NB4 (cell line): ENCODE measurements at places on chromosomes 1 and 21.

GRCh38 chr21:46369520-46370235 is 45.7 kb downstream of the PCNT start:
- no peak for DNase-seq

GRCh38 chr1:32215629-32216480 is 6.3 kb downstream of the TMEM234 start:
- peak; percentile 68 for DNase-seq

- no peak for DNase-seq
These were observed 11.1 kb downstream of the RNU1-2 start for GRCh38 chr1:16906873-16907272.

- no peak for DNase-seq
These were observed 78.7 kb downstream of the FGGY start for GRCh38 chr1:59375321-59376220.

GRCh38 chr1:56094168-56094567 is 485.2 kb downstream of the PLPP3 start:
- DNase-seq = no peak

- no peak for DNase-seq
These were observed 12.3 kb upstream of the NCF2 start for GRCh38 chr1:183602510-183602909.

- DNase-seq = peak; percentile 73
These were observed 80.4 kb downstream of the RUNX1 start for GRCh38 chr21:34968414-34969333.

DNA sequence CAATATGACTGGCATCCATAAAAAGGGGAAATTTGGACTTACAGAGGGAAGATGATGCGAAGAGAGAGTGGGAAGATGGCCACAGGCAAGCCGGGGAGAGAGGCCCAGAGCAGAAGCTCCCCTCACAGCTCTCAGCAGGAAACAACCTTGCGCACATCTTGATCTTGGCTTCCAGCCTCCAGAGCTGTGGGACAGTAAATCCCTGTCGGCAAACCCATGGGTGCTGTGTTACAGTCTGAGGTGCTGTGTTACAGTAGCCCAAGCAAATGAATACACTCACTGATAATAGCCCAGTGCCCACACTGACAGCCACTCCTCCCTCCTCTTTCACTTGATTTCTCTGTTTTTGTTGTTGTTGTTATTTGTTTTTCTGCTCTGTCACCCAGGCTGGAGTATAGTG is 22.4 kb downstream of the CDCA8 start:
- DNase-seq = no peak

DNA sequence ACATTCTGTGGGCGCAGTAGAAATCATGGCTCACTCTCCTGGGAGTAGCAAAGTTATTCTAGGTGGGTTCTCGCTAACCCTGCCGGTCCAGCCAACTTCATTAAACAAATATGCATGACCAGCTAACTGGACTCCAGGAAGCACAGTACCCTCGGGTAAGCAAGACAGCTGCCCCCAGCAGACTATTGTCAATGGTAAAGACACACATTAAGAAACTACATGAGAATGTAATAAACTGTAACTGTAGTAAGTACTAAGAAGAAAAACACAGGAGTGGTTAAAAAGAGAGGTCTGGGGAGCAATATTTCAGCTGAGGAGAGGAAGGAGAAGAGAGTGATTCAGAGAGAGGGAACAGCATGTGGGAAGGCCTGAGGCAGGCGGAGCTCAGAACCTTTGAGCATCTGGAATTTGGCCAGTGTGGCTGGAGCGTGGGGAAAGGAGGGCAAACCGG is 7.4 kb downstream of the SLC2A5 start:
- DNase-seq = no peak

DNA sequence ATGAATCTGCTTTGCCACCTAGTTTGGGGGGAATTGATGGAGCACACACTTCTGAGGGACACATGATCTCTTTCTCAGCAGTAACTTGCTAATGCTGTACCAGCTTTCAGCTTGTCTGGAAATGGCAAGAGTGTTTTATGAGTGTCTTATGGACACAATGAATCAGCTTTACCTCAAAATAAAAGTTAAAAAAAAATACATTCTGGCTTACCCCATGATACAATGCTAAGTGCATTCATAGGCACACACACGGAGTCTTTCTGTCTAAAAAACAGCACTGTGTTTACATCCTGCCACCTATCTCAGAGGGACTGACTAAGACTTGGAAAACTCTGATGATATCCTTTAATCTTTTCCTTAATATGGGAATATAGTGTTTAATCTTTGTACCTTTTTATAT is 455.5 kb upstream of the ADAMTS5 start:
- no peak for DNase-seq

DNA sequence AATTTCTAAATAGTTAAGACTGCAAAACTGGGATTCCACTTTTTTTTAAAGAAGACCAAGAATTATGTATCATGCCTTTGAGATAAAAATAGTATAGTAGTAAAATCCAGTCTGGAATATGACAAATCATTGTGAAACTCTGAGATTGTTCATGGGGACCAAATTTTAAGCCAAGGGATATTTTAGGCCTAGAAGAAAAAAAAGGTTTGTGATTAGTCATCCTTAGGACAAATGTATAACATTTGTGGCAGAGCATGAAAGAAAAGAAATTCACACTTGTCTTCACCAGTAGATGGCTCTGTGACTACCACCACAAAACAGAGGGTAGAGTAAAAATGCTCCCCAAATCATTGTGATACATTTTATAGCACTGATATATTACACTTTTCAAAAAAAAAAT is 226.1 kb downstream of the KCTD3 start:
- DNase-seq = peak; percentile 4

GRCh38 chr1:213987422-213987926 is 299 bp upstream of the PROX1 start:
- no peak for DNase-seq

GRCh38 chr1:230772457-230773395 is 25.5 kb downstream of the CAPN9 start:
- peak; percentile 10 for DNase-seq

- DNase-seq = peak; percentile 88
These were observed 17.2 kb upstream of the C1QA start for GRCh38 chr1:22619252-22619651.

DNA sequence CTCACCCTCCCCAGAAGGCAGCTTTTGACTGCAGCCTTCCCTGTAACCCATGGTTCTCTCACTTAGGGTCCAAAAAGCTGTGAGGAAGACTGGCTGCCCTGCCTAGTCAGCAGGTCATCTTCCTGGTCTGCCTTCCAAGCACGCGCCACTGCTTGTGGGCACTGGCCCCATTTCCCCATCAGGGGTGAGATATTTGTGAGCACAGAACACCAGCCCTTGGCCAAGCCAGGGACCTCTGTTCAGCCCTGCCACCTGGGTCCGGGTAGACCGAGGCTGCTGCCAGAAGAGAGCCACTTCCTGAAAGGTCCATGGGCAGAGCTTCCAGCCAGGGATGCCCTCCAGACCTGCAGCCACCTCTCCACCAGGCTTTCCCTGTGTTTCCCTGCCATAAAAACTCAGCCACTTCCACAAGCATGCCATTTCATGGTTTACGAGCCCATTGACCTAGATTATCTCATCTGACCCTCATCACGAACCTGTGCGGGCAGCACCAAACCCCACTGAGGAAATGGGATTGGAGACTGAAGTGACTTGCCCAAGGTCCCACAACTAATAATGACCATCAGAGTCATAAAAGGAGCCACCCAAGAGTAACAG is 40.5 kb downstream of the GLIS1 start:
- no peak for DNase-seq

GRCh38 chr1:202968895-202969295 is 1.8 kb upstream of the CYB5R1 start:
- peak; percentile 97 for DNase-seq

DNA sequence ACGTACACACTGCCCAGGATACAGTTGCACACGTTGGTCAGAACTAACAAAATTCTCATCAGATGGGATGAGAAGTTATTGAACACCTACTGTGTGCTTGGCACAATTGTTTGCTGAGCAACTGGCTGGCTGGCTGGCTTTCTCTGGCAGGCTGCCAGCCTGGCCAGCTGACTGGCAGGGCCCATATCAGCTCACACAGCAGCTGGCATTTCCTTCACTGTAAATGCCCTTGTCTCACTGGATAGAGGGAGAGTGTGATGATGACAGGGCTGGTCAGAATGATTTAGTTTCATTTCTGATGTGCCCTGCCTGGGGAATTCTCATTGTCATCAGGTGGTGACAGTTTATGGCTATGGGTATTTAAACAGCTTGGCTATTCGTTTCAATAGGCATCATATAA is 15.8 kb downstream of the CAMK2N1 start:
- no peak for DNase-seq

- no peak for DNase-seq
These were observed 13.8 kb downstream of the LYST start for GRCh38 chr1:235852887-235853286.

- DNase-seq = no peak
These were observed 9.9 kb upstream of the DCAF6 start for GRCh38 chr1:167926486-167926997.

GRCh38 chr21:42238185-42238934 is 19.4 kb downstream of the ABCG1 start:
- DNase-seq = no peak

DNA sequence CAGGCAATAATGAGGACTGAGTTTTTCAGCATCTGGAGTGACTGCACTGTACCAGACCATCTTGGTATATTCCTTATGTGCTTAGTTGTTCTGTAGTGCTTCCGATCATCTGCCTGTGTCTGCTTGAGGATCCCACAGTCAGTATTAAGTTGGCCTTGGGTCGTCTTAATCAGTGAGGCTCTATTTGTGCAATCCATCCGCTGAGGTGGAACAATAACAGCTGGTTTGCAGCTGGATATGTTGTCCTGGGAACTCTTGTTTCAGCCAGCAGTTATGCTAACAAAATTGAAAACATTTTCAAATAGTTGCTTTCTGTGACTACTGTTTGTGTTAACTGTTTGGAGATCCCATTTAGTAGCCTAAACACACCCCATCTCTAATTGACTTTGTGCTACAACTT is 73.7 kb downstream of the LAMC1 start:
- no peak for DNase-seq

DNA sequence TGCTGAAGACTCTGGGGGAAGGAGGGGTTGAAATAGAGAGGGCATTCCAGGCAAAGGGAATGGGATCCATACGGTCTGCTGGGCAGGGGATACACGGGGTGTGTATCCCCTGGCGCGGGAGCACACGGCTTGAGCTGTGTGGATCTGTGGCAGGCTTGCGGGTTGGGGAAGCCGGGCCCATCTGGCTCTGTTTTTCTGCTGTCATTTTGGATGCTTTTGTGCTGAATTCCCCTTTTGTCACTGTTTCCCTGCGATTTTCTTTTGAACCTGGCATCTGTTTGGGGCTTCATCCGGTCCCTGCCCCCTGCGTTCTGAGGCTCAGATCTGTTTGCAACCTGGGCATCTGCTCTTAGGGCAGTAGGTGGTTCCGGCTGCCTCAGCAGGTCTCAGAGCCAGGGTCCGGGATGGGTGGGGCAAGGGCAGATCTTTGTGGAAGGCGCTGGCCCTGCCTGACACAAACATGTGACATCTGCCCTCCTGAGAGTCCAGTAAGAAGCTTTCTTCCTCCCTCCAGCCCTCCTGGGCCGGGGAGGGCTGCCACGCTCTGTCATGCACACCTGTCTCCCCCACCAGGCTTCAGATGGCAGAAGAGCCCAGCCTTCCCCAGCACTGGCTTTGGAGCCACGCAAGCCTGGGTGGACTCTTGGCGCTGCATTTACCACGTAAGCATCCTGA is 84.0 kb downstream of the IGSF21 start:
- DNase-seq = no peak

- no peak for DNase-seq
These were observed 25.0 kb downstream of the TTC39A start for GRCh38 chr1:51305371-51305823.

- DNase-seq = no peak
These were observed 54.8 kb downstream of the GLIS1 start for GRCh38 chr1:53683986-53684740.

DNA sequence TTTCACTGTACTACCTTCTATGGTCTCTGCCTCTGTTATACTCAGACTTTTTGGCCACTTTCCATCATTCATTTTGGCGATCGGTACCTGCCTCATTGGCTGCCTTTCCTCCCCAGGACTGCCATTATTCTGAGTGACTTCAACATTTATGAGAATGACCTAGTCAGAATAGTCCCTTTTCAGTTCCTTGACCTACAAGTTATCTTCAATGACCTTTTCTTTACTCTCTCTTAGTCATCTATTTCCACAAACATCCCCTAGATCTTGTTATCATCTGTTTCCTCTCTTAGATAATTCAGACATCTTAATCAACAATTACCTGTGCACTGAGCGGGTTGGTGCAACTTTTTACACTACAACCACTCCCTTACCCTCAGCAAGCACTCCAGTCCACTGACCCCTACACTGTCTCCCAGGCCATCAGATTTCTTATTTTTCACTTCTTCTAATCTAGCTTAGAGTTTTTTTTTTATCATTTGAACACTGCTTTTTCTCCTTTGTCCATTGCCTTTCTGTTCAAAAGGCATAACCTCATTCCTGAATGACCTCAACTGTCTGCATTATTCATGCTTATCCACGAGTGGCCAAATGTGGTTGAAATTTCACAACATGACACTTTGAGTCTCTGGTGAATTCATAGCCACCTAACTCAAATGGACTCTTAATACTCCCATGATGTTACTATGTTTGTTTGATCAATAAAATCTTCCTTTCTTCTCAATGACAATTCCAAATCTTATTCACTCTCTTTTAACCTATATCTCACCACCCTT is 112.7 kb downstream of the HMCN1 start:
- DNase-seq = no peak

- no peak for DNase-seq
These were observed 35.6 kb upstream of the GRHL3 start for GRCh38 chr1:24283326-24284155.

DNA sequence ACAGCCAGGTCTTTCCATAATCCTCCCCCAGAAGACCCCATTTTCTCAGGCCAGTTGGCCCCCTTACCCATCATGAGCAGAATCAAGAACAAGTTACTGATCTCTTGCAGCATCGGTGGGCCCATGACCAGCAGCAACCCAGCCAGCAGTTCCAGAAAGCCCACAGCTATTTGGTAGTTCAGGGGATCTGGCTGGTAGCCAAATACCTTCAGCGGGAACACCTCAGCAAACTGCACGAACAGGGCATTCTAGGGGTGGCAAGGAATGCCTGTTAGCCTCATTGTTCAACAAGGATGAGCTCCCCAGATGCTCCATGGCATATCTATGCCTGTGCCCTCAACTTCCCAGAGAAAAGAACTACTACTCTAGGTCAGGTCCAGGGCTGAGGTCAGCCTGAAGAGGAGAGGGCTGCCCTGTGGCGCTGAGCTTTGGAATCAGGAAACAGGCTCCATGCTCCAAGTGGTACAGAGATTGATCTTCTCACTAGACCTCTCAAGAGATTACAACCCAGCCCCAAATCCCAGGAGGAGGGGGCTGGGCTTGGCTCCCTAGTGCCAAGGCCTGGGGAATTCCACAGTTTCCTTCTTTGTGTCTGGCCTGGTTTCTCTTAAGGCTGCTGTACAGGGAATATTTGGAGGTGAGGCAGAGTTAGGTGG is 1.3 kb downstream of the TMEM35B start:
- no peak for DNase-seq
